Ovary (tissue), 10 donors: ENCODE measurements at places on chromosomes 7 and 10.

DNA sequence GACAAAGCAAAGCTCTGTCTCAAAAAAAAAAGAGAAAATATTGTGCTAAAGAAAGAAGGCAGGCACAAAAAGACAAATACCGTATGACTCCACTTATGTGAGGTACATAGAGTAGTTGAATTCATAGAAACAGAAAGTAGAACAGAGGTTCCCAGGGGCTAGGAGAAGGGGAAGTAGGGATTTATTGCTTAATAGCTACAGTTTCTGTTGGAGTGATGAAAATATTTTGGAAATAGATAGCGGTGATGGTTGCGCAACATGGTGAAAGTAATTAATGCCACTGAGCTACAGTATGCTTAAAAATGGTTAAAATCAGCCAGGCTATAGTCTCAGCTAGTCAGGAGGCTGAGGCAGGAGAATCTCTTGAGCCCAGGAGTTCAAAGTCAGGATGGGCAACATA is 18.5 kb upstream of the NPFFR1 start:
- no peaks in the 10 kb centered on the region for H3K27me3 ChIP-seq
- no peak overlapping the region for H3K4me3 ChIP-seq
- no peaks in the 10 kb centered on the region for H3K36me3 ChIP-seq
- DNase-seq, result peak; percentile 25
- peaks cover 1% of the 10 kb centered on the region for H3K4me1 ChIP-seq
- H3K27ac ChIP-seq, result peak overlapping the region; percentile 74

- H3K27ac ChIP-seq, result no peak overlapping the region
- H3K36me3 ChIP-seq, result no peaks in the 10 kb centered on the region
- no peak overlapping the region for H3K4me3 ChIP-seq
- no peak for DNase-seq
- H3K27me3 ChIP-seq, result no peaks in the 10 kb centered on the region
These were observed 80.6 kb downstream of the PTPRZ1 start for GRCh38 chr7:121953601-121954000.

- H3K36me3 ChIP-seq, result no peaks in the 10 kb centered on the region
- DNase-seq, result no peak
- peak overlapping the region; percentile 19 for H3K4me3 ChIP-seq
- no peak overlapping the region for H3K27ac ChIP-seq
These were observed 10.3 kb downstream of the MNX1 start for GRCh38 chr7:156999958-157000726.

- H3K27ac ChIP-seq, result no peak overlapping the region
- no peaks in the 10 kb centered on the region for H3K36me3 ChIP-seq
- H3K4me1 ChIP-seq, result no peaks in the 10 kb centered on the region
- DNase-seq, result no peak
- no peaks in the 10 kb centered on the region for H3K27me3 ChIP-seq
These were observed 431.1 kb upstream of the KLF6 start for GRCh38 chr10:4215963-4216575.

- H3K27me3 ChIP-seq, result no peaks in the 10 kb centered on the region
- DNase-seq, result no peak
- no peak overlapping the region for H3K4me3 ChIP-seq
- no peaks in the 10 kb centered on the region for H3K4me1 ChIP-seq
- no peaks in the 10 kb centered on the region for H3K36me3 ChIP-seq
These were observed 243.1 kb downstream of the ZMYND11 start for GRCh38 chr10:378230-378929.
